ENCODE measurements at places on chromosomes 13 and 19. TPM values are rescaled to one million over a fixed set of nuclear protein-coding genes. Genes with fewer than 3 reads are reported as not detected.

Gene KLHL1
- not detected for total RNA-seq

Gene PSG11
- total RNA-seq: not detected

Gene RASGRP4
- total RNA-seq: not detected

Gene FCER2
- not detected for total RNA-seq

Gene KXD1
- 62.1 TPM for total RNA-seq

Gene MCOLN1
- 5.6 TPM for total RNA-seq

Gene HIPK4
- 0.14 TPM for total RNA-seq

Gene SIGLEC9
- total RNA-seq: not detected

Gene ZNF567
- total RNA-seq: 8.1 TPM

Gene CD79A
- under 0.01 TPM for total RNA-seq

Gene PTPRH
- 4.2 TPM for total RNA-seq

Gene CEACAM7
- total RNA-seq: not detected

Gene TSKS
- total RNA-seq: 0.28 TPM

Gene CEACAM8
- total RNA-seq: not detected

Gene HOMER3
- total RNA-seq: 53.3 TPM

Gene BEST2
- total RNA-seq: not detected

Gene FPR3
- total RNA-seq: 0.88 TPM

Gene SYNGR4
- total RNA-seq: not detected

Gene ZNF610
- 3.3 TPM for total RNA-seq

Gene C19orf25
- 24.9 TPM for total RNA-seq

Gene ZNF587B
- 26.7 TPM for total RNA-seq

Gene TINCR
- not detected for total RNA-seq

Gene PTPRS
- total RNA-seq: 174 TPM

Gene FFAR3
- total RNA-seq: not detected

Gene NALCN
- 27.0 TPM for total RNA-seq

Gene PRX
- 1.2 TPM for total RNA-seq

Gene ZNF667
- total RNA-seq: 9.2 TPM

Gene IRGC
- total RNA-seq: not detected

Gene TMEM86B
- 0.59 TPM for total RNA-seq

Gene CFAP97D2
- total RNA-seq: not detected

Gene KLK15
- total RNA-seq: not detected
